ENCODE measurements at places on chromosomes 6 and 20.
A peak's percentile ranks its signal among the peaks of the same experiment; 100 is the strongest.

DNA sequence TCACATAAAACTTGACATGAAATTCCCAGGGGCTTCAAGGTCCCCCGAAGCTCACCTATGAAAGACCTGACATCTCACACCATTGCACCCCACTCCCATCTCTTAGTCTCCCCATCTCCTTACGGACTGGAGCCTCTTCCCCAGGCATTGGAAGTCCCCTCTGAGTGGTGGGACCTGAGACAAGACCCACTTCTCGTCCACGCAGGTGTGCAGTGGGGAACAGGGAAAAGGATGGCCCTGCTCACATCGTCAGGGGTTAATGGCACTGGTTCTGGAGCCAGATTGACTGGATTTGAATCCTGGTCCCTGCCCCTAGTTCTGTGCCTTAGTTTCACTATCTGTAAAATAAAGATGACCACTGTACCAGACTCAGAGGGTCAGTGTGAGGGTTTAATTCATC, 15.5 kb downstream of the ADGRF1 start:
- DNase-seq, result no peak

GRCh38 chr6:131004936-131005335, 58.1 kb downstream of the EPB41L2 start:
- DNase-seq, result no peak

DNA sequence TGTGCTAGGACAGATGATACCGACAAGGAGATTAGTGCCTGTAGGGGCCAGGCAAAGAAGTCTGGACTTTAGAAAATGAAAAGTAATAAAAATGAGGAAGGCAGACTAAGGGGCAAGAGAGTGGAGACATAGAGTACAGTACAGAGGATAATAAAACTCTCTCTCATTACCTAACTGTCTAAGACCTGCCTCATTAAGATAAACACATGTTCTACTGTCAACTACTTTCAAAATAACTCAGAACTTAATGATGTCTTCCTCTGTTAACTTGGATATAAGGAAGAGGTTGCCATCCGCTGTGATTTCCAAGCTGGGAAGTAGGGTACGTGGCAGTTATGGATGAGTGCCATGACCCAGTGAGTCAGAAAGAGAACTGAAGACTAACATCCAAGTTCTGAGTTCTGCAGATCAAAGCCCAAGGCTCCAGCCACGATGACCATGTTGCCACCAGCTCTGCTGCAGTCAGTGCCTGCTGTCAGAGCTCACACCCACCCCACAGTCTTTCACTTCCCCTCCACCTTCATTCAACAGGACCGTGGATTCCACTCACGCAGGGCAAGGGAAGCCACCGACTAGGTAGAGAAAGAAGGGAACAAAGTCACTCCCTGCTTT, 81.8 kb downstream of the KIF16B start:
- no peak for DNase-seq

GRCh38 chr6:169167581-169168301, 85.9 kb downstream of the THBS2 start:
- DNase-seq, result no peak

GRCh38 chr20:16514140-16514539, 59.1 kb downstream of the KIF16B start:
- DNase-seq, result no peak

- DNase-seq, result no peak
These were observed 1.8 kb downstream of the TUBB1 start for GRCh38 chr20:59020938-59021551.

- DNase-seq, result peak; percentile 62
These were observed 118.8 kb upstream of the TRAF3IP2 start for GRCh38 chr6:111724505-111724904.

GRCh38 chr20:10910535-10911178, 236.9 kb upstream of the JAG1 start:
- no peak for DNase-seq

GRCh38 chr6:44133003-44133931, 5.9 kb downstream of the TMEM63B start:
- DNase-seq, result no peak

- DNase-seq, result no peak
These were observed 191.7 kb downstream of the FOXC1 start for GRCh38 chr6:1801401-1801800.

GRCh38 chr20:41048461-41049301, 20.1 kb downstream of the TOP1 start:
- no peak for DNase-seq

- DNase-seq, result no peak
These were observed 64.5 kb downstream of the CTNNBL1 start for GRCh38 chr20:37758332-37758731.

- DNase-seq, result no peak
These were observed 62.5 kb downstream of the RREB1 start for GRCh38 chr6:7170117-7170732.

- DNase-seq, result no peak
These were observed 350.2 kb upstream of the IMPG1 start for GRCh38 chr6:76422511-76423213.
